NCI-H2227 treated with DMSO at 0.1 percent for 48 hours (cell line): ENCODE measurements at places on chromosomes 6 and 20.

- no peak for DNase-seq
These were observed 22.5 kb upstream of the RIPK1 start for GRCh38 chr6:3045777-3046176.

DNA sequence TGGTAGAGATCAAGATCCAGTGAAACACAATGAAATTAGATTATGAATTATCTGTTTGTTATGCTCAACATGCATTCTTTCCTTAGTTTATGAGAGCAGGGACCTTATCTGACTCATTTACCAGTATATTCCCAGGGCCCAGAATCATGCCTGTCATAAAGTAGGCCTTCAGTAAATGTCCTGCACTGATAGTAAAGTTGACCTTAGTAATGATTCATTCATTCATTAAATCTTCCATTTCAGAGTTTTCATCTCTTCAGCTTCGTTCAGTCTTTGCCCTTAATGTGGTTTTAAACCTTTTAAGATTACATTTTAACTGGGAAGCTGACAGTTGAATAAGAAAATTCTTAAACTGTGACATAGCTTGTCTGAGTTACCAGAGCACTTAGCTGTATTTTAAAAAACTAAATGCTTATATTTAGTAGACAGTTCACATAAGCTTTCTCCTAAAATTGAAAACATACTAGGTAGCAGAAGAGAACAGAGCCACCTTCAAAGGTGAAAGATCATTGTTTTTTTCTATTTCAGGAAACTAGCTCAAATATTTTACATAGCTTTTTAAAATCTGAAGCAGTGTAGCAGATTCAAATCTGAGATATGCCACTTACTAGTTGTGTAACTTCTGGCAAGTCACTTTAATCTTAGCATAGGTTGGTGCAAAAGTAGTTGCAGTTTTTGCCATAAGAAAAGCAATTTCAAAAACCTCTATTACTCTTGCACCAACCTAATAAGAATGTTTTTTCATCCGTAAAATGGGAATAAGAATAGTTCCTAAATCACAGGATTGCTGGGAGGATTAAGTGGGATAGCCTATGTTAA is 41.4 kb downstream of the MCM8 start:
- DNase-seq = no peak

- DNase-seq = peak; percentile 42
These were observed 111.2 kb upstream of the MMS22L start for GRCh38 chr6:97394160-97394748.

GRCh38 chr6:51892750-51893149 is 194.7 kb downstream of the PKHD1 start:
- no peak for DNase-seq

DNA sequence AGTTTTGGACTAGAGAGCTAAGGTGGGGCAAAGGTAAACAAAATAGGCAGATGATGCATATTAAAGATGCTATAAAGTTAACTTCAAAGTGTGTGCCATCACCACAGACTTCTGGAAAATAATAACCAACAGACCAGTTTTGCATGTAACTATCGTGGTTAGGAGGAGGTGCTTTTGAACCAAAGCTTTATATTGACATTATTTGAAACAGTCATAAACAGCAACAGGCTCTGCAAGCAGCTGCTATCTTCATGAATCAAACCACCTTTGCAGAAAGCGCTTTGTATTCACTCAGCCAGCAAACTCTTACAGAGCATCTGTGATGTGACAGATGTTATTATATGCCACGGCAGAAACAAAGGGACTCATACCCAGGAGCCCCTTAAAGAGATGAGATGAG is 81.9 kb downstream of the CRYBG1 start:
- peak; percentile 3 for DNase-seq

DNA sequence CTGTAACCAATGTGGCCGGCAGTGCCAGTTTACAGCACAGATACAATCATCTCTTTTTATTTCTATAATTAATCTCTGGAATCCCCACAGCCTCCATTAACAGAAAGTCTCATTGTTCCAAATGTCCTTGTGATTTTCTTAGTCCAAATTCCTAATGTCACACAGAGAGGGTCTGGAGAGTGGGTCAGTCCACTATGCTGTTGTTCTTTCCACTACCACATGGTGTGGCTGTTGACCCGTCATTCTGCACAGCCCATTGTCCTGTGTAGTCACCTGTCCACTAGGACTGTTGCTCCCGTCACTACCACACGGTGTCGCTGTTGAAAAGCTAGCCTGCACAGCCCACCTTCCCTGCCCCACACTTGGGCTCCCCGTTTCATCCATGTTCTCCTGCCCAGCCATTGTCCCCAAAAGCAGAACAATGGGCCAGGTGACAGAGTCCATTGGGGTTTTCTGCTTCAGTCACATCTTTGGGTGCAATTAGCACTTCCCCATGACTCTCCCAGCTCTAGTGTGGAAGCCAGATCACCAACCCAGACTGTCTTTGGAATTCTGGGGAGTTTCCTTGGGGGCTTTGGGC is 8.6 kb upstream of the LBP start:
- no peak for DNase-seq

DNA sequence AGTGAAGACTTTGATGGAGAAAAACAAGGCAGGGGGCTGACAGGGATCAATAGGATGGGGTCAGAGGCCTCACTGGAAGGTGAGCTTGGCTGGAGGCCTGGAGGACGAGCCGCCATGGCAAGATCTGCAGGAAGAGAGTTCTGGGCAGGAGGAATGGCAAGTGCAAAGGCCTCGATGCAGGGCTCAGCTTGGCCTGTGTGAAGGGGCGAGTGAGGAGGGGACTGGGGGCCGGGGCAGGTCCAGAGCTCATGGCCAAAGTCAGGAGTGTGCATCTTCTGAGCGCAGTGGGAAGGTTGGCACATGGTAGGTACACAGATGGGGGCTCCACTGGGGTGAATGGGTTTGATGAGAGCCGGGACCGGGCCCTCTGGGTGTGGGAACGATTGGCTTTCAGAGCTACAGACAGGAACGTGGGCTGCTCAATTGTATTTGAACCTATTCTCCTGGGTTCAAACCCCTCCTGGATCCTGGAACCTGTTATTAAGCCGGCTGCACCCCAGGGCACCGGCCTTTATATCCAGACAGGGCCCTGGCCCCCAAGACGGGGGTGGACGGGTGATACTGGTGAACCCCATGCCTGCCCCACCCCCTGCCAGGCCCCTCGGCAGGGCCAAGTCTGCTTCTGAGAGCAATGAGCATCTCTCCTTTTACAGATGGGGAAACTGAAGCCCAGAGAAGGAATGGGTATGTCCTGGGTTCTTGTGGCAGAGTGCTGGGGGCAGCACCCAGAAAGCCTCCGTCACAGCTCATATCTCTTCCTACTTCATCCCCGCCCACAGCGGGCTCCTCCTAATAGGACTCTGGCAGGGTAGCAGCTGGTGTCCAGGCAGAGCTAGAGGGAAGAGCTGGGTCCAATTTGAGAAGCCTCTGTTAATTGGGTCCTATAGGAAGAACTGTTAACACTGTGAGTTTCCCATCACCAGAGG is 106.1 kb downstream of the CEBPB start:
- DNase-seq = no peak

- peak; percentile 19 for DNase-seq
These were observed 7.8 kb downstream of the FOXF2 start for GRCh38 chr6:1396952-1397868.

GRCh38 chr6:109790131-109790530 is 99.0 kb downstream of the FIG4 start:
- DNase-seq = no peak

- no peak for DNase-seq
These were observed 490 bp downstream of the MMUT start for GRCh38 chr6:49462599-49462926.

GRCh38 chr6:149763866-149764265 is 14.3 kb downstream of the PCMT1 start:
- DNase-seq = no peak

- DNase-seq = no peak
These were observed 78.8 kb downstream of the RPS12 start for GRCh38 chr6:132892929-132893771.

- peak; percentile 39 for DNase-seq
These were observed 39.2 kb downstream of the ZMYND8 start for GRCh38 chr20:47317127-47317895.

DNA sequence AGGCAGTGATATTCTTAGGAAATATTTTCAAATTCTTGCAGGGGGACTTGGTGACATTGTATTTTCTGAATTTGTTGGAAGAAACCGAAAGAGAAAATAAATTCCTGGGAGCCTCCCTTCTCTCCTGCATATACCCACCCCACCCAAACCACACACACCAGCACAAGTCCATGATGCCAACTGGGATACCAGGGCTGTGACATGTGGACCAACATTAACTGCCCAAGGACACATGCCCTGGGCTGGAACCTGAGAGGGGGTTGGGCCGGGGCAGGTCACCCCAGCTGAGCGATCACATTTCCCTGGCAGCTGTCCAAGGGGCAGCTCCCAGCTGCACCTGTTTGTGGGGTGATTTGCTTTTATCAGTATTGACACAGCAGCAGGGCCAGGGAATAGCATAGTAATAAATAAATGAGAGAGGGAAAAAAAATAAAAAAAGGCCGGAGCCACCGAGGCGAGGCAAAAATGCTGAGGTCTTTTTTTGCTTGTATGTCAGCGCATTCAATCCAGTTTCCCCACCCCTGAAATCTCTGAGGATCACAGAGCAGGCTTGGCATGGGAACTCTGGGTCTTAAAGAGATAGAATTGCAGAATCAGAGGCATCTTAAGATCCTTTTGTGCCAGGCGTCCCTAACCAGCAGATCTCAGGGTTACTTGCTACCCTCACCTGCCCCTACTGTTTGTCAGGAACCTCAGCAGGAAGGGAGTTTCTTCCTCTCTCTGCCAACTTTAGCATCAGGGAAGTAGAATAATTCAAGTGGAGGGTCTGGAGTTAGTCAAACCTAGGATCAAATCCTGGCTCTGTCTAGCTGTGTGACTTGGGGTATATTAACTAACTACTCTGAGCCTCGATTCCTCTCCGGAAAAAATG is 66.5 kb upstream of the PIM1 start:
- peak; percentile 66 for DNase-seq

DNA sequence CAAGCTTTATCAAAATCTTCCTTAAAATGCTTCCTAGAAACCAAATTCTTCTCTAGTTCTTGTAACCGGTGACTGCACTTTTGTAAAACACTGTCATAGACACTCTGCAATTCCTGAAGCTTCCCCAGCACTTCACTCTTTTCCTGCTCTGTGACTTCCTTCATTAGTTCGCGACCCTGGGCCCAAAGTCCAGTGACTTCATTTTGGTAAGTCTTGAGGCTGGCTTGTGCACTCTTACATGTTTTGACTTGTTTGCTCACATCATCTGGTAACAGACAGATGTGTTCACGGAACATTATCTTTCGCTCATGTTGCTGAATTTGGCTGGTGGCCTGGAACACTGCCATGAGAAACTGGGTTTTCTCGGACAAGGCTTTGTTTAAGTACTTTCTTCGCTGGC is 306.2 kb downstream of the SYNE1 start:
- DNase-seq = no peak

- DNase-seq = no peak
These were observed 25.4 kb upstream of the RIMS4 start for GRCh38 chr20:44835661-44836221.

GRCh38 chr6:26031151-26031594 is 56.1 kb upstream of the HFE start:
- no peak for DNase-seq

DNA sequence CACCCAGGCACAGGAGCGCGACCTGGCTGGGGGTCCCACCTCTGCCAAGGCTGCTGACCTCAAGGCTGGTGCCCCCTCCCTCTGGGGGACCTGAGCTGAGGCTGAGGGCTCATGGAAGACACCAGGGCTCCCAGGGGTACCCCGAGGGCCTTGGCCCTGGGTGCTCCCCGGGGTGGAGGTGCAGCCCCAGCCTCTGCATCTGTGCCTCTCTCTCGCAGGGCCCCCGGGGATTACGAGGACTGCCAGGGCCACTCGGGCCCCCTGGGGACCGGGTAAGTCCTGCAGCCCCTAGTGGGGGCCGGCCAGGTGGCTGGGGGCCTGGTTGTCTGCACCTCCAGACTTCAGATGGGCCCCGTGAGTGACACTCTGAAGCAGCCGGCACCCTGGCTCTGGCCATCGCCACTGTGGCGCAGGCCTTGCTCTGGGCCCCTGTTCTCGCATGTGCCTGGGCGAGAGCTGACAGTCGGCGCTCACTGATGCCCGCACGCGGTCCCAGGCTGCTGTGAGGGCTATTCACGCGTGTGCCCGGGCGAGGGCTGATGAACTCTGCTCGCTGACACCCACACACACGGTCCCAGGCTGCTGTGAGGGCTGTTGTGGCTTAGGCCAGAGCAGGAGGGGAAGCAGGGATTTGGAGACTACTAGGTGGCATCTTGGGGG is 9.3 kb downstream of the COL9A3 start:
- DNase-seq = no peak

DNA sequence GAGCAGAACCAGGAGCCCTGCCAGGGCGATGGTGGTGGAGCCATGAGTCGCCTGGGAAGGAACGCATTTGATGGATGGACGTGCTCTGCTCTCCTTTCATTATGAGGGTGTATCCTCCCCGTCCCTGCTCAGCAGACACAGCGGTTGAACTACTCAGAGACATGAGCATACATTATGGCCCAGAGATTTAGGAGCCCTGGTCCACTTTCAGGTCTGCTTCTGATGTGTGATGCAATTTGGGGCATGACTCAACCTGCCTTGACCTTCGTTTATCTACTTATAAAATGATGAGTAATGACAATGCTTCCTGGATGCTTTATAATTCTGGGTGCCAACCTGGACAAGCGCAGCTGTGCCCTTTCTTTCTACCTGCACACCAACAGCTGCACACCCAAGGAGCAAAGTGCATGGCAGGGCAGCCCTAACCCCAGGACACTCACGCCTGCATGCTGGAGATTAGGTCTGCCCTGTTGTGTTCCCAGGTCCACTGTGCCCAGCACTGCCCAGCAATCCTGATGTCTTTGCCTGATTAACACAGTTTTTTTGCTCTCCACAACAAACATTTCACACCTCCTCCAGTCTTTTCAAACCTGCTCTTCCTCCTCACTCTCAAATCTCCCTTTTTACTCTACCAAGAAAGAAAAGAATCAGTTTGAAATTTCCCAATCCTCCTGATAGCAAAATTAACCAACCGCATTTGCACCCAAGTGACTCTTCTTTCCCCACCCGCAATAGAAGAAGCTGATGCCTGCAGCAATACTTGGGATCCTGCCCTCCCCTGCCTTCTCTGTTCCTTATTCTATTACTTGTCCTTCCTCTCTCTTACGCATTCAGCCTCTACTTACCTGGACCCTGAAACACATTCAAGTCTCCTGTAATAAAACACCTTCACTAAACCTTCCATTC is 81.2 kb downstream of the EZR start:
- no peak for DNase-seq
